LoVo (cell line): ENCODE measurements at places on chromosomes 5 and 9.

DNA sequence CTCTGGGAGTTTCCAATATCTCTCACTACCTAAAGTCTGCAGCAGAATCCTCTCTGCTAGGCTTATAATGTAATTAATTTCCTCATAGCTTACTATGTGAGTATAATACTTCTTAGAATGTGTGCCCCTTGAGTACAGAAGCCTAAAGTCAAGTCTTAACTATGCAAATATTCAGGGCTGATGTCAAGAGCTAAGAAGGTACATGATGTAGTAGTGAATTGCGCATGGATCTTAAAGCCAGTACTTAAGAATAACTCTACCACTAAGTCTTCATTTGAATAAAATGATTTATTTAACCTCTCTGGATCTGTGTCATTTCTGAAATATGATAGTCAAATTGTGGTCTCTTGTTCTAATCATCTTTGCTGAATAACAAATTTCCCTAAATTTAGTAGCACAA, 442.9 kb downstream of the DTWD2 start:
- no peak for DNase-seq

DNA sequence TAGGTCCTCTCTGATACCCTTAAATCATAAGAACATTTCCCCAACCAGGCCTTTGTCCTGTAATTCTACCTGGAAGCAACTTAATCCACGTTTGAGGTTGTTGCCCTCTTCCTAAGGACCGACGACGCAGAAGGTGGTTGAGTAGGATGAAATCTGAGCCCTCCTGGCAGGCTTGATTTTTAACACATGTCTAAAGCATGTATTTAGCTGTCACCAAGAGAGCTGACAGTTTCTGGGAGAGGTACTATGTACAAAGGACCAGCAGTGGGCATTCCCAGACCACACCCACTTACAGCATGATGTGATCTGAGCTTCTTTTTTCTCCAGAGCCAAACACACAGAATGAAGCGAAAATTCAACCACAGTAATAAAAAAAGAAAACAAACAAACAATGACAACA, 260.9 kb downstream of the SH3GL2 start:
- no peak for DNase-seq

DNA sequence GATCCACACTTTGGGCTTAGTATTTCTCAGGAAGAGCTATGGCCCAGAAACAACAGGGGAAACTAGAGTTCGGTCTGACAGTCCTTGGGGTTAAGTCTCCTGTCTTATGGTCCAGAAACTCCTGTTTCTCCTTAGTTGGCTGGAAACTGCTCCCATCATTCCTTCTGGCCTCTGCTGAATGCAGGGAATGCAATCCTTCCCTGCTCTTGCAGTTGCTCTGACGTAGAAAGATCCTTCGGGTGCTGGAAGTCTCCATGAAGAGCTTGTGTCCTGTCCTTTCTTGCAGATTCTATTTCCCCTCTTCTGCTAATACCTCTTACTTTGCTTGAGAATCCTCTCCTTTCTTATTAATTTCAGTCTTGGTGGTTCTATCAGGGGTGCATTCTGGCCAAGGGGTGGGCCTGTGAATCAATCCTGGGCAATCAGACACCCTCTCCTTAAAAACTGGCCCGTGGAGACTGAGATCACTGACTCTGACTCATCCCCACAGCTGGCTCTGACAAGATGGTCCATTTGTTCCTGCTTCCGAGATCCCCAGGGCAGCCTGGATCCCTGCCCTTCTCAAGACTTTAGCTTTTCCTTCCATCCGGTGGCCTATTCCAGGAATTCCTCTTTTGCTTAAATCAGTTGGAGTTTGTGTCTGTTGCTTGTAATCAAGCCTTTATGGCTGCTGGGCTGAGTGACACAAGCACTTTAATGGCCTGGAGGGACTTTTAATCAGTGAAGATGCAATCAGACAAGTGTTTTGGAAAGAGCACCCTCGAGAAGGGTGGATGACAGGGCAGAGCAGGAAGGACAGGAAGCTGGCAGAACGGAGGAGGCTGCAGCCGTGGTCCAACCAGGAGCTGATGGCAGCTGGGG, 23.7 kb downstream of the PTGS1 start:
- no peak for DNase-seq

GRCh38 chr9:107780960-107781359, 291.4 kb upstream of the KLF4 start:
- DNase-seq: no peak

DNA sequence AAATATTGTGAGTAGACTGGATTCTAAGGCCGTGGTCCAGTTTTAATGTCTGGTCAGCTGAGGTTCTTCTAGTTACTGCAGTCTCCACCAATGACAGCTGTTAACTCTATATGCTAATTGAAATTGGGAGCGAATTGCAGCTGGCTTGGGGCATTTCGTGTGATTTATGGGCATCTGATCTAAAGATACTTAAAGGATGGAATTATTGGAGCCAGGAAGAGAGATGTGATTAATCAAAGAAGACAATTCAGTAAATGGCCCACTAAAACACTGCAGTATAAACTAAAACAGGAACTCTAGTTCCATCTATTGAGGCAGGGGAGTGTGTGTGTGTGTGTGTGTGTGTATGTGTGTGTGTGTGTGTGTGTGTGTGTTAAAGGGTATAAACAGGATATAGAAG, 157.5 kb upstream of the IQGAP2 start:
- DNase-seq: no peak

DNA sequence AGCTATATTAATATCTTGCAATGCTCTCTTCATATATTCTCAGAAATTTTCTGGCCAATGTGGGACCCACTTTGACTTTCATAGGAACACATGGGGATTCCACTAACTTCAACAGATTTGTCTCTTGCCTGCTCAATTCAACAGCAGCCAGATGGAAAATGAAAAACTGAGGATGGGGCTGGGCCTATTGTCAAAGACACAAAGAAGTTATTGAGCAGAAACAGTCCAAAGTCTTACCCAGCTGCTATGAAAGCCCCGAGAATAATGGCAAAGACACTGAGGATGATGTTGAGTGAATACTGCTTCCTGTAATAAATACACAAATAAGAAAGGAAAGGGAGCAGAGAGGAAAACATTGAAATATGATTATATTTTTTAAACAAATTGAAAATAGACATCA, 32.6 kb downstream of the SLC35D2 start:
- DNase-seq: no peak

DNA sequence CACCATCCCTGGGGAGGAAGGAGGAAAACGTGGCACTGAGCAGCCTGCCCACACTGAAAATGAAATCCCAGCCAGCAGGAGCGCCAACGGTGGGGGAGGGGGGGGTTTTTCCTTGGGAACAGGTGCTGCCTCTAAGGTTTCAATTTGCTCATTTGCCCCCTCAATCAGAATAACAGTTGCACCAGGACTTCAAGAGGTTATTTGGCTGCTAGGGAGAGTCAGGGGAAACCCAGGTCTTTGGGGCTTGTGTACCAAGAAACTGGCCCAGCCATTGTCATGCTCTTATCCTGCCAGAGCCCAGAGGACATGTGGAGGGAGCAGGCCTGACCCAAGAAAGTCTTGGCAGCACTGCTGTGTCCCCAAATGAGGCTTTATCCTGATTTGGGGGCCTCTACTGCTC, 66.5 kb downstream of the NDFIP1 start:
- no peak for DNase-seq

DNA sequence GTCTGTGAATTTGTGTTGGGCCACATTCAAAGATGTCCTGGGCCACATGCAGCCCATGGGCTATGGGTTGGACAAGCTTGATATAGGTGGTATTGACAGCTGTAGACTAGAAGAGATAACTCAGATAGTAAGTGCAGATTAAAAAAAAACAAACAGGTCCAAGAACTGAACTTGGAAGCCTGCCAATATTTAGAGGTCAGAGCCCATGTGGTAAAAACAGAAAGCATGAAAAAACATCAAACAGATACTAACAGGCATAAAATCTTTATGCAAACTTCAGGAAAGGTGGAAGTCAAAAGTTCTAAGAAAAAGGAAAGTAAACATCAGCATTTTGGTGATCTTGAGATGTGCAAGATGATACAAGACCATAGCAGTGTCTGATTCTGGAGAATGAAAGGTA, 155.1 kb upstream of the NR4A3 start:
- no peak for DNase-seq

GRCh38 chr5:119397518-119398380, 41.9 kb downstream of the TNFAIP8 start:
- no peak for DNase-seq

DNA sequence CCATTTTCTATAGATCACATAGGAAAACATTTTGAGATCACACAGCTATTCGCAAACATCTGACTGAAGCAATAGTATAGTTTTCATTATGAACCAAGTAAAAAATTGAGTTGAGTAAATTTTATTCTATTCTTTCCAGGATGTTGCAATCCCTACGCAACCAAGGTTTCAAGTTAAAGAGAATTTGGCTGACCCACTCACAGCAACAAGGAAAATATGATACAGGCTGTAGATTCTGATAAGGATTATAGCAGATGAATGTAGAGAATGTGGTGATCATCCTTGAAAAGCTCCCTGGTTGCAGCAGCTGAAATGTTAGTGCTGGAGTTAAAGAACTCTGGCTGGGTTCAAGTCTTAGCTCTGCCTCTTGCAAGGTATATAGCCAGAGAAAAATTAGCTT, 4.7 kb downstream of the ABCA1 start:
- DNase-seq: no peak

GRCh38 chr9:83043597-83043996, 19.3 kb downstream of the RASEF start:
- no peak for DNase-seq

- no peak for DNase-seq
Measured at GRCh38 chr9:90909225-90909624, 107.6 kb downstream of the SYK start.

- no peak for DNase-seq
Measured at GRCh38 chr5:116699332-116699731, 124.7 kb upstream of the SEMA6A start.

- DNase-seq: peak; percentile 78
Measured at GRCh38 chr5:111367115-111367514, 142.9 kb downstream of the CAMK4 start.

- no peak for DNase-seq
Measured at GRCh38 chr5:112367400-112367799, 51.7 kb downstream of the EPB41L4A start.

DNA sequence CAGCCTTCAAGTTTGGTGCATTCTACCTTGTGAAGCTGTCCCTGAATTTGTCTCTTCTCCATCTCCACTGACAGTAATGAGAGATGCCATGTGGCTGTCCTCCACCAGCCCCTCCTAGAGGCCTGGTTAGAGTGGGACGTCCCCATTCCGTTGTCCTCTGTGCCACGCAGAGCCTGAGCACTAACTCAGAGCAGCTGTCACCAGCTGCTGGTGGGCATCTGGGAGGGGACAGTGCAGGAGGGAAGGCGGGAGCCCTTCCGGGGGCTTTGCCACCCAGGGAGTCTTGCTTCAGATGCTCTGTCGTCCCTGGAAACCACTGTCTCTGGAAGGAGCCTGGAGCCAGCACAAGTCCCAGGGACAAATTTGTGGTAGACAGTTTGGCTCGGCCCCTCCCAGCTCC, 78.6 kb downstream of the PDZD2 start:
- DNase-seq: no peak

GRCh38 chr5:14449052-14449661, 132.4 kb upstream of the OTULINL start:
- peak; percentile 38 for DNase-seq

- no peak for DNase-seq
Measured at GRCh38 chr5:102542057-102542456, 43.3 kb upstream of the SLCO6A1 start.

DNA sequence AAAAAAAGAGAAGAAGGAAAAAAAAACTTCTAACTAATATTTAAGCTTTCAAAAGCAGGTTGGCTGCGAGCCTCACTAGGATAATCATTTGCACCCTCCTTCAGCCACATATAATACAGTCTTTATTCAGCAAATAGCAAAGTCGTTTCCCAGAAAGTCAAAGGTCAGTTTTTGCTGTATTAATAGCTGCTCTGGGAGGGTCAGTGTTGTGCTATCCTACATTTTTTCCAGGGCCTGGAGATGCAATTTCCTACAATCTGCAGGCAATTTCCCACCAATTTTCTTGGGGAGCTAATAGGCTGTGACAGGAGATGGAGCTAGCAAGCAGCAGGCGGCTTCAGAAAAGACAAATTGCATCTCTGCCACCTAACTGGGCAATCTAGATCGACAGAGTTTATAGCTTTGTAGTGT, 136.8 kb downstream of the TLE1 start:
- DNase-seq: no peak
